ENCODE measurements at places on chromosomes 4 and X. TPM values are rescaled to one million over a fixed set of nuclear protein-coding genes. Genes with fewer than 3 reads are reported as not detected.

DNA sequence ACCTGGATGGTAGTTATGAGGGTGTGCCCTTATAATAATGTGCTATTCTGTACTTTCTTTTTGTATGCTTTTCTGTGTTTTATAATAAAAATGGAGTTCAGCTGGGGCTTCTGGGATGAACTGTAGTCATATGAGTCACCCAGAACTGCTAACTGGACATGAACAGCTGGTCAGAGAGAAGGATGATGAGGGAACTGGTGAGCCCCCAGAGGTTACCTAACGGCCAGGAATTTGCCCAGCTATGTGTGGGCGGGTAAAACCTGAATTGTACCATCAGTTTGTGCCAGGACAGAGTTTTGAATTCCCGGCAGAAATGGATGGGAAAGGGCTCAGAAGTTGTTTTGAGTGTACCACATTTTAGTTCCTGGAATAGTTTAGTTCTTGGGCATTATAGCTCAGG lies 138.0 kb upstream of the USP9X start:
- DNase-seq, result no peak

GRCh38 chr4:108382751-108383150 lies 214.0 kb upstream of the LEF1 start:
- DNase-seq, result no peak

- no peak for DNase-seq
Measured at GRCh38 chrX:112078606-112079005, 4.0 kb downstream of the TRPC5 start.

DNA sequence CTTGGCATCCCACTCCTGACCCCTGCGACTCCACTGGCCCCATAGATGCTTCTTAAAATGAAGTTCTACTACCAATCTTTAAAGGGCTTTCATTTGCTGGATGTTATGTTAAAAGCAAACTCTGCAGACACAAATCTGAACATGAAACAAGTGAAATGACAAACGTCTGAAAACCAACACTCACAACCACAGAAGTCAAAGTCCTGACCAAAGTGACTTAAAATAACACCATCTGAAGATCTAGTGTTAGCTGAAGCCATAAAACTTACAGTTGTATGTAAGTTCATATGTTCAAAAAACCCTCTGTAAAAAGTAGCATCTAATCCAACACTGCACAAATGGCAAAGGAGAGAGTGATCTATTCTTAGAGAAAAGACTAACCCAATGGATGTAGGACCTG lies 178.7 kb downstream of the SH3KBP1 start:
- no peak for DNase-seq

GRCh38 chr4:2757426-2757825 lies 1.3 kb upstream of the TNIP2 start:
- DNase-seq, result no peak

DNA sequence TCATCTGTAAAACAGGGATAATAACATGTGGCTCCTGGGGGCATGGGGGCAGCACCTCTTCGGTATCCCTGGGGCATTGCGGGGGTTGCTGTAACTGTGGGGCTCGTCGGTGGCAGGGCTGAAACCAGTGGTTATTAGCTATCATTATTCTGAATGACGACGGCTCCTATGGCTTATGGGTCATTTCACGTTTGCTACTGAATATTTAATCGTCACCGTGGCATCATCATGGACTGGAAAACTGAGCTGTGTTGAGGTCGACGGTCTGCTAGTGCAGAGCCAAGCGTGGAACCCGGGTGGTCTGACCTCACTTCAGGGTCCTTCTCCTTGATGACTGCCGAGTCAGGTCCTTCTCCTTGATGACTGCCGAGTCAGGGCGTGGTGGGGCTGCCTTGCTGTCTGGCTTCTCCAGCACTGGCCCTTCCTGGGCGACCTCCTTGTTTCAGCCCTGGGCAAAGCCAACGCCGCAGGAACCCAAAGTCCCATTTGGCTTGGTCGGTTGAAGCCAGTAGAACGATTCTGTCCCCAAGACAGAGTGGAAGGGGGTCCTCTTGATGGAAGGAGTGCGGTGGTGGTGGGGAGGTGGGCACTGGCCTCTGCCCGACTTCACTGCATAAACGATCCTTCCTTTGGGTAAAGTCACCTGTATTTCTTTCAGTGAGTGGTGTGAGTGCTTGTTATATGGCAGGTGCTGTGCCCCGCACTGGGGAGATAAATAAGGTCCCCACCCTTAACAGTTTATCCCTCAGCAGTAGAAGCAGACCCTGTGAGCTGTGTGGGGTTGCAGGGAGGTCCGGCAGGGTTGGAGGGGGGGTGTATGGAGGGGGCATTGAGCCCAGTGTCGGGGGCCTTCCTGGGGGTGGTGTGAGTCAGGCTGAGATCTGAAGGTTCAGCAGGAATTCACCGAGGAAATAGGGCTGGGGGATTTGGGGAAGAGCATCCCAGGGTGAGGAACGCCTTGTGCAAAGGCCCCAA lies 40.8 kb downstream of the PSAPL1 start:
- peak; percentile 40 for DNase-seq

- DNase-seq, result no peak
Measured at GRCh38 chr4:143424276-143424675, 87.6 kb downstream of the GAB1 start.

DNA sequence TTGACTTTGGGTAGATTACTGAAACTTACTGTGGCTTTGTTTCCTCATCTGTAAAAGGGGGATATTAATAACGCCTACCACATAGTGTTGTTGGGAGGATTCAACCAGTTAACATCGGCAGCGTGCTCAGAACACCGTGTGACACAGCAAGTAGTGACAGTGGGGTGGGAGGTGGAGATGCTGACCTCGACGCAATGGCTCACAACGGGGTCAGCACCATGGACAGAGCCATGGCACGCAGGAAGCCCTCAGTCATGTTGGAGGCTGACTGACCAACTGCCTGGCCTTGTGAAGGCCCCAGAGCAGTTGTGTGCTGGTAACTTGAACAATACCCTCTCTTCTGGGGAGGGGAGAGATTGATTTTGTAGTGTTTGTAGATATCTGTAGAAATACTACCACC lies 93.2 kb downstream of the WFS1 start:
- DNase-seq, result no peak

DNA sequence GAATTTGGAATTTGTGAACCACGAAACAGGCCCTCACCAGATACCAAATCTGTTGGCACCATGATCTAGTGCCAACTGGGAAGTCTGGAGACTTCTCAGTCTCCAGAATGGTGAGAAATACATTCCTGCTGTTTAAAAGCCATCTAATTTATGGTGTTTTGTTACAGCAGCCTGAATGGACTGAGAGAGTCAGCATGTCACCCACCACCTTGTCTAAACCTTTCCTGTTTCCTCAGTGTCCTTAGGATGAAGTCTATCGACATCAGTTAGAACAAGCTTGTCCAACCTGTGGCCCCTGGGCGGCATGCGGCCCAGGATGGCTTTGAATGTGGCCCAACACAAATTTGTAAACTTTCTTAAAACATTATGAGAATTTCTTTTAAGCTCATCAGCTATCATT lies 42.1 kb downstream of the FREM3 start:
- no peak for DNase-seq

DNA sequence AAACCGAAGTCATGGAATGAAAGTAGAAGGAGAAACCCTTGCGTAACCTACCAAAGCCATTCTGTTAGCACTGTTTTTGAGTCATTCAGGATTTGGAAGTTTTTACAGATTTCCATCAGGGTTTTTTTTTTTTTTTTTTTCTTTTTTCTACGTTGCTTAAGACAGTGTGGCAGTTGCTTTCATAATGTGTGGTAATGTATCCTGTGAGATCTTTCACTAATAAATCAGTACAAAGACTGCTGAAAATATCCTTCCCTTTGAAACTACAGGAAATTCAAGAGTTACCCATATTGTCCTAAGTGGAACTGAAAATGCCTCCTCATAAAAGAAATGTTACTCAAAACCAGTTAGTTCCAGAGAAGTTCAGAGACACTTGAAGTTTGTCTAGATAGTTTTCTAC lies 137.8 kb downstream of the RAPGEF2 start:
- no peak for DNase-seq

GRCh38 chr4:83112231-83112630 lies 2.3 kb downstream of the PLAC8 start:
- no peak for DNase-seq

NRK gene
- 2.2 TPM for total RNA-seq

CXCL1 gene
- total RNA-seq, result 0.55 TPM

TRIM61 gene
- total RNA-seq, result 2.6 TPM

DSPP gene
- total RNA-seq, result not detected

GAGE12D gene
- not detected for total RNA-seq

Data from ureter (tissue), 1 donor.